ENCODE measurements at places on chromosomes 3 and 15.

GRCh38 chr3:31980530-31981205 lies 394 bp downstream of the OSBPL10 start:
- DNase-seq, result no peak

GRCh38 chr3:170130532-170130931 lies 51.0 kb downstream of the PHC3 start:
- no peak for DNase-seq

DNA sequence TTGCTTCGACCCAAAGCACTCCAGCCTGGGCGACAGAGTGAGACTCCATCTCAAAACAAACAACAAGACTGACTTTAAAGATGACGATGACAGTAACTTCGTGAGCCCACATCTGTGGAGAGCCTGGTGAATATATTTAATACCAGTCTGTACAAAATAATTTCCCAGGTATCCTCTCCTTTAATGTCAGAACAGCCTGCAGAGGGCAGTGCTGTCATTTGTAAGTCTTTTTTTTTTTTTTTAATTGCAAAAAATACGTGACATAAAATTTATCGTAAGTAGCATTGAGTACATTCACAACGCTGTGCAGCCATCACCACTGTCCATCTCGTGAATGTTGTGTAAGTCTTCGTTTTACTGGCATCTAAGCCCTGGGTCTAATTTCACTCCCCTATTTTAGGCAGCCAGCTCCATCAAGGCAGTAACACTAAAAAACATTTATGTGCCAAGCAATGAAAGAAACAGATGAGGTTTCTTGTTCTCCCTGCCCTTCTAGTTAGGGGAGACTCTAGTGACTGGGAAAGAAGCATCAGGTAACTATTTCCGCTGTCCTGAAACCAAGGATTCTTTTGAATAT lies 1.4 kb downstream of the HTD2 start:
- no peak for DNase-seq

DNA sequence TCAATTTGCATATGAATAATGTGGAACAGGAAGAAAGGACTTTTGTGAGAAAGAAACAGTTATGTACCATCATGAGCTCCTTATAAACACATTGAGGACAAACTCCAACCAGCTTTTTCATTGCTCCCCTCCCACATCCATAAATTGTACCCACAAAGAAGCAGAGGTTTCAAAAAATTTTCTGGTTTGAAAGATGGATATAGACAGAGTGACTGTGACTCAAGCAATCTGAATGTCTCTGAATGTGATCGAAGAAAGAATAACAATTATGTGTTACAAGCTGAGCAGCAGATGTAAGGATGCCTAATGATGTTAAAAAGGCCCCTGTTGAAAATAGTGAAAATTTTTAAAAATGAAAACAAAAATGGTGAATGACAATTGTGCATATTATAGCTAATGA lies 127.4 kb downstream of the TFG start:
- no peak for DNase-seq

DNA sequence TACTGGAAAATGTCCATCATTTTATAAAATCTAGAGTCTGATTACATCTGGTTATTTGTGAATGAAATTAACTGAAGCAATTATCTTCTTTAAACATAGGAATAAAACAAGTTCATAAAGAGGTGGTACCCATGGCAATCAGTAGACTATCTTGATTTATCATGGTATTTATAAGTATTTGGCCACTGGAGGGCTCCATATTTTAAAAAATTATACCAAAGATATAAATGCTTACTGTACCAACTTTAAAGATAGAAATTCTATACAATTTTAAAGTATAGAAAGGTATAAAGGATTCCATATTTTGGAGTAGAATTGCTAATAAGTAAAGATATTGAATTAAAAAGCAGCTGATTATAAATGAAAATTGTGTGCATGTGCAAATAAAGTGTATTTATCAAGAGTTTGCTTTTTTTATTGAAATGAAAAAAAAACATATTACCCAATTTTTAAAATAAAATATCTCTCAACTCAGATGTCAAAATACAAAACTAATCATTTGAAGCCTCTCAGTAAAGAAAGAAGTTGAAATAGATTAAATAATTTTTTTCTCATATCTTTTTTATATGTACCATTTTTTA lies 105.3 kb downstream of the BBX start:
- DNase-seq, result no peak

DNA sequence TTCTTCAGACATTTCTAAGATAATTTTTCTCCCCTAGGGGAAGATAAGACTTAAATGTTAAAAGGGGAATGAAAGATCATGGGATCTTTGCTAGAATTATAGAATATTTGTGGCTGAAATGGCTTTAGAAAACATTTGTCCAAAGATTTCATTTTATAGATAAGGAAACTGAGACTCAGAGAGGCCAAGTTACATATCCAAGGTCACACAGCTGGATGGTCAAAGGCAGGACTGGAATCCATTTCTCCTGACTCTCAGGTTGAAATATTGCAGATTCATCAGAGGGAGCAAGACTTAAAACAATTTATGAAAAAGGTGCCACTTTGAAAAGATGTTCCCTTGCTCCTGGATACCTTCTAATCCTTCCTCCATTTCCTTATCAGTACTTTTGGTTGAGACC lies 19.5 kb upstream of the LEKR1 start:
- DNase-seq, result no peak

DNA sequence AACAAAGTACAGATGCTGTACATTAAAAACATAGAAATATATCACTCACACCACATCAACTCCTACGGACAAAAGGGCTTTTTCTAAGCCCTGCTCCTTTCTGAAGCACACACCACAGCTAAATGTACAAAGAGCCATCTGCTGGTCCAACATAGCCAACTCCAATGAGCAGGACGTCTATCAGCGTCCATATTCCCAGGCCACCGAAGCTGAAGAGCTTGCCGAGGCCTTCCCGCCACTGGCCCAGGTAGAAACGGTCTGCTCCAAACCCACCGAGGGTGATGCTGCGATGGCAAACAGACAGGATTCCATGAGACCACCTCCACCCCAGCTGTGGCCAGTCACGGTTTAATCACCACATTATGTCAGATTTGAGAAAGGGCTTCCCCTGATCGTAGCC lies 9.8 kb downstream of the TM2D3 start:
- DNase-seq, result no peak

DNA sequence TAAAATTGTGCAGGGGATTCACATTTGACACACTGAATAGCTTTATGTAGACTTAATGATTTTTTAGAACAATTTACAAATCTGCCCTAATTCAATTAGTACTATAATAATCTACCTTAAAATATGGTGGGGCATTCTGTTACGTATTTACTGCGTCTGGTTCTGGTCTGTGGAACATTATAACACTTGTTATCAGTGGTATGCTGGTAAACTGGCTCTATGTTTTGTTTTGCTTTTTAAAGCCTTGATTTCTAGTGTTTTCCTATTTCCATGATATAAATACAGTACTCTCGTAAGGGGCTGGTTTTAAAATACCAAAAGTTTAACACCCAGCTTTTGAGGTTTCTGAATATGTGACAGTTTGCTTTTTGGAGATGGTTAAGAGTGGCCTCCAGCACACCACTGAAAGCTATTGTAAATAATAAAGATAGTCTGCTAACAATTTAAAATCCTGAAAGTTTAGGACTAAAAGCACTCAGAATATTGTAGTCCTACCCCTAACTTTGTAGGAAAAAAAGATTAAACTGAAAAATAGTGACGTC lies 65.6 kb upstream of the CD47 start:
- DNase-seq, result no peak

GRCh38 chr3:21142949-21143348 lies 608.1 kb downstream of the ZNF385D start:
- no peak for DNase-seq

- no peak for DNase-seq
These were observed 268.7 kb downstream of the EDEM1 start for GRCh38 chr3:5456199-5456598.

GRCh38 chr3:156217674-156218352 lies 97.4 kb downstream of the KCNAB1 start:
- DNase-seq, result no peak

DNA sequence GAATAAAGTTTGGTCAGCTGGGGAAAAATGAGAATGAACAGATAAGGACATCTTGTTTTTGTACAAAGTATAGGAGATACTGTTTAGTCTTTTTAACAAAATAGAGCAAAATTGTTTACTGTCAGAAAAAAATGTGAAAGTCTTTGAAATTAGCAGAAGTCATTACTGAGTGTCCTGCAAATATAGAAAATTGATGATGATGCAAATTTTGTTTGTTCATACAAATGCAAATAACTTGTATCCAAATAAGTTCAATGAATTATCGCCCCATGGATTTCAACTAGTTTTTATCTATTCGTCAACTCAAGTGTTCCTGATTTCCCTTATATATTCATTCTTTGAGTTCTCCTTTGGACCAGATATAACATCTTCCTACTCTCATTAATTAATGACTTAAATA lies 378.0 kb upstream of the SGO1 start:
- no peak for DNase-seq

- DNase-seq, result no peak
These were observed 508 bp upstream of the SMAD6 start for GRCh38 chr15:66701422-66702034.

DNA sequence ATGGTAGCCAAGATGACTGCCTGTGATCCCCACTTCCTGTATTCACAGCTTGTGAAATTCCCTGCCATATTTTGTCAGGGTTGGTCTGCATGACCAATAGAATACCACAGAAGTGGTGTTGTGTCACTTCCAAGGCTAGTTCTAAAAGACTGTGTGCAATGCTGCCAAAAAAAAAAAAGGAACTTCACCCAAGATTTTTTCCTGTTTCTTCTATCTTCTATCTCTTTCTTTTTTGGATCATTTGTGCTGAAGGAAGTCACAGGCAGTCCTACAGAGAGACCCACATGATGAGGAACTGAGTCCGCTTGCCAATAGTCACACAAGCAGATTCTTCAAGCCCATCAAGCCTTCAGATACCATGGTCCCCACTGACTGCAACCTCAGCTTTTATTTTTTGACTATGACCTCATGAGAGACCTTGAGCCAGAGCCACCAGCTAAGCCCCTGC lies 18.1 kb upstream of the RAF1 start:
- DNase-seq, result no peak

- DNase-seq, result no peak
These were observed 1.1 kb downstream of the PIAS1 start for GRCh38 chr15:68055224-68055705.

GRCh38 chr3:85081191-85081906 lies 122.6 kb downstream of the CADM2 start:
- DNase-seq, result no peak

GRCh38 chr15:57146506-57147201 lies 228.2 kb downstream of the TCF12 start:
- no peak for DNase-seq

GRCh38 chr3:42688487-42689420 lies 3.4 kb downstream of the KLHL40 start:
- no peak for DNase-seq

Measured in liver (tissue), 10 donors.